ENCODE measurements at places on chromosomes 12 and 14. TPM values are rescaled to one million over a fixed set of nuclear protein-coding genes. Genes with fewer than 3 reads are reported as not detected.

DNA sequence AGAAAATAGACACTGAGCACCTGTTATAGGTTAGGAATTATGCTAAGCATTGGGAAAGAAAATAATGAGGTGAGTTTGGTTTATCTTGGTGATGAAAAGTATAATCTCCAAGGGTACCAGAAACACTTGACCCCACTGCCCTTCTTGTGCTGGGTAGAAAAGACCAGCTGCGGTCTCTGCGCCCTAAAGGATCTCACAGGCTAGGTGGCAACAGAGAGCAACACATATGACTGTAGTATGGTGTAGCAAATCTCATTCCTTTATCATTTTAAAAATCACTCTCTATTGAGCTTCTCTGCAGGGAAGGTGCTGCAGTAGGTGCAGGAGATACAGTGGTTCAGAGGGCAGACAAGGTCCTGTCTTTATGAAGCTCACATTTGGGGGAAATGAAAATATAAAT lies 26.1 kb downstream of the NRXN3 start:
- DNase-seq = no peak

DNA sequence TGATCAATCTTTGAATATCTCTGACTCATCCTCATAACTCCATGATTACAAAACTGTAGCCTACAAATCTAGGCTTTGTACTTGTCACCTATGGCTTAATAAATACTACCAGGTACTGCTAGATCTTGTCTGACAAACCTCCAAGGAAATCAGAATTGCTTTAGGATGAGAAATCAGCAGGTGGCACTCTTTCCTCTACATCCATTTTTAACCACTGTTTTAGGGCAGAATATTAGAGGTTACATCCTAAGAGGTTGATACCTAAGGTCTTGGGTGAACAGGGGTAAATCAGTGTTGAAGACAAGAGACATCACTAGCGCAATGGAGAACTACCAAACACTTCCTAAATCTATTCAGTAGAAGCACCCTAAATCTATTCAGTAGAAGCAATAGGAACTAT lies 63.1 kb upstream of the SOX5 start:
- no peak for DNase-seq

DNA sequence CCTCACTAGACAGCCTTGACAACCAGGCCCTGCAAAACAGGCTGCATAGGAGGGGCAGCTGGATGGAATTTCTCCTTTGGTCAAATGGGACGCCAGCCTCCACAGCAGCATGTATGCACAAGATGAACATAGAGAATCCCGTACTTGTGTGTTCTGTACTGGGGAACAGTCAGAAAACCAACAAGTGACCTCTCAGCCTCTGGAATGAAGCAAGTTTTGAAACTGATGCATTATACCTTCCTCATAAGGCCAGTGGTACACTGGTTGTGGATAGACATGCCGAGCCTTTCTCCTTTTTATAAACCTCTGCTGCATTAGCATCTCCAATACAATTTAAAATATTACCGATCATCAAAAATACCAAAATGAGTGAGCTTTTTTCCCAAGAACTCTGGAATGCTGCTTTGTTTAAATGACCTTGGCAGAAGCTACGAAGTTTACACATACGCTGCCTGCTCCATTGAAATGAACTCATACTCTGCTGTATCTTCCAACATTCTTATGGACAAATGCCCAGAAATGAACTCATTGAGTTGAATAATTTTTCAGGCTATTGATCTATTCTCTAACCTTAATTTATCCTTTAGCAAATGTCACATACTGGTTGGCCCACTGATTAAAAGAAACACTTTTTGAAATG lies 47.6 kb upstream of the FERMT2 start:
- no peak for DNase-seq

GRCh38 chr12:62625228-62625627 lies 158.6 kb downstream of the MON2 start:
- DNase-seq = no peak

- no peak for DNase-seq
Observed at GRCh38 chr14:89844508-89844907, 110.0 kb downstream of the EFCAB11 start.

- DNase-seq = no peak
Observed at GRCh38 chr14:65006261-65006721, 19.6 kb downstream of the FNTB start.

DNA sequence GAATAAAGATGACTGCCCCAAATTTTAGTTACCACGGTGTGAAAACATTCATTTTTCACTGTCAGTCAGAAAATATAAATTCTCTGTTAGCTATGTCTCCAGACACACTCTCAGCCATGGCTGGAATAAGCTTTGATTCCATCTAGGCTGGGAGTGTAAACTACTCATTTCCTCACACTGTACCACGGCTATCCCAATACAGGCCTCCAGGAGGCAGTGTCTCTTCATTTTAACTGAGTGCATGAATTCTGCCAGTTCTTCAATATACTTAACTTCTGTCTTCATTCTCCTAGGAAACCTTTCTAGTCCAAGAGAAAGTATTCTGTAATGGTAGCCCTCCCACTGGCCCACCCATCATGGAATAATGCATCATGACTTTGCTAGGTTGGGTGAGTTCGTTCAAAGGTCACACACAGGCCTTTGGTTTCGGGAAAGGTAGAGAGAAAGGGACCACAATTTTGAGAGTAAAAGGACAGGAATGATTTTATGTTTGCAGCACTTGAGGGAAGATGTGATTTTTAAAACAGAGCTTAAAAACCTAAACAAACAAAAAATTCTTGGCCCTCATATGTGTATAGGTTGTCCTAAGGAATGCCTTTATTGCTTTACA lies 381.1 kb downstream of the SEC23A start:
- no peak for DNase-seq

DNA sequence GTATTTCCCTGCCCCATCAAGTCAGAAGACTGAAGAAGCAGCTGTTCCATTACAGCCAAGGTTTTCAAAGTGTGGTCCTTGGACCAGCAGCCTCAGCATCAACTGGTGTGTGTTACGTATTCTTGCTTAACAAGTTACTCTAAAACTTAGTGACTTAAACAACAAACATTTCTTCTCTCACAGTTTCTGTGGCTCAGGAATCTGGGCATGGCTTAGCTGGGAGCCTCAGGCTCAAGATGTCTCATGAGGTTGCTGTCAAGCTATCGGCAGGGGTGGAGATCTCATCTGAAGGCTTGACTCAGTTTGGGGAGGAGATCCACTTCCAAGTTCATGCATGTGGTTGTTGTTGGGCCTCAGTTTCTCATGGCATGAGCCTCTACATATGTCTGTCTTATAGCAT lies 174.5 kb downstream of the KTN1 start:
- no peak for DNase-seq

DNA sequence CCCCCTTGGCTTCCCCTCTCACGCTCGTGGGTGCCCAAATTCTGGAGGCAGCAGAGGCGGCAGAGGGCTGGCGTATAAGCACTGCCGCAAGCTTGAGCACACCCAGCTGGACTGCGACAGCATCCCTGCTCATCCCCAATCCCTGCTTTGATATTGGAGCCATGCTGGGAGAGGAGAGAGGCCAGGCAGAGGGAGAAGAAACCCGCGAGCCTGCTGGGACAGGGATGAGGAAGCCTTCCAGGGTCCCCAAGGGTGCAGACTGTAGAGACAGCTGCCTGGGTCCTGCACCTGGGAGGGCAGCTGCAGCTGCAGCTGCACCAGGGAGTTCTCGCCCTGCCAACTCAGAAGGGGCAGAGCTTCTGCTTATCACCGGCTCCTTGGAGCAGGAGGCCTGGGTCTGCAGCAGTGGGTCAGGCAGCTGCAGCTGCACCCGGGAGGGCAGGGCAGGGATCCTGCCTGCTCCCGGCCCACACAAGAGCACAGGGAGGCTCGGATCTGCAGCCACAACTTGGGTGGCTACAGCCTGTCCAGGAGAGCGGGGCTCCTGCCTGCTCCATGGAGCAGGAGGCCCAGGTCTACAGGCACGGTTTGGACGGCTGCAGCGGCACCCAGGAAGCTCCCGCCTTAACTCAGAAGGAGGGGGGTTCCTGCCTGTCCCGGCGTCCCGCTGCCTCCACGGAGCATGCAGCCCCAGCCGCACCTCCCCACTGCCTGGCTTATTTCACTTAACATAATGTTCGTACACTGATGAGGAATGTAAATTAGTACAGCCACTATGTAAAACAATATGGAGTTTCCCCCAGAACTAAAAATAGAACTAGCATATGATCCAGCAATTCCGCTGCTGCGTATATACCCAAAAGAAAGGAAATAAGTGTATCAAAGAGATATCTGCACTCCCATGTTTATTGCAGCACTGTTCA lies 60.4 kb upstream of the SGPP1 start:
- no peak for DNase-seq

DNA sequence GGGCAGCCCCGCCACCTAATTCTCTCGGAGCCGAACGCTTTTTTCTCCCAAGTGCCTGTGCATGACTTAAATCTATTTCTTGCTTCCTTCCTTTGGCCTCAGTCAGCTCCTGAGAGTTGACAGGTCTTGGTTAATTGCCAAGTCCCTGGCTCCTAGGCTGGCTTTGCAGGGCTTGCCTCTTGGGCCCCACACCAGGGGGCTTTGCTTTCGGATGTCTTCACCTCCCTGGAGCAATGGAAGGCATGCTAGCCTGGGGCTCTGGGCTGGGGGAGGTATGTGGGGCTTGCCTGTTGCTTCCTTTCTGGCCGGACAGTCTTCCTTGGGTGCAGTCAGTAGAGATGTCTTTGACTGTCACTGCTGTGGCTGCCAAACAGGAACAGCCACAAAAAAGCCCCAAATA lies 2.2 kb upstream of the KRT80 start:
- no peak for DNase-seq

DNA sequence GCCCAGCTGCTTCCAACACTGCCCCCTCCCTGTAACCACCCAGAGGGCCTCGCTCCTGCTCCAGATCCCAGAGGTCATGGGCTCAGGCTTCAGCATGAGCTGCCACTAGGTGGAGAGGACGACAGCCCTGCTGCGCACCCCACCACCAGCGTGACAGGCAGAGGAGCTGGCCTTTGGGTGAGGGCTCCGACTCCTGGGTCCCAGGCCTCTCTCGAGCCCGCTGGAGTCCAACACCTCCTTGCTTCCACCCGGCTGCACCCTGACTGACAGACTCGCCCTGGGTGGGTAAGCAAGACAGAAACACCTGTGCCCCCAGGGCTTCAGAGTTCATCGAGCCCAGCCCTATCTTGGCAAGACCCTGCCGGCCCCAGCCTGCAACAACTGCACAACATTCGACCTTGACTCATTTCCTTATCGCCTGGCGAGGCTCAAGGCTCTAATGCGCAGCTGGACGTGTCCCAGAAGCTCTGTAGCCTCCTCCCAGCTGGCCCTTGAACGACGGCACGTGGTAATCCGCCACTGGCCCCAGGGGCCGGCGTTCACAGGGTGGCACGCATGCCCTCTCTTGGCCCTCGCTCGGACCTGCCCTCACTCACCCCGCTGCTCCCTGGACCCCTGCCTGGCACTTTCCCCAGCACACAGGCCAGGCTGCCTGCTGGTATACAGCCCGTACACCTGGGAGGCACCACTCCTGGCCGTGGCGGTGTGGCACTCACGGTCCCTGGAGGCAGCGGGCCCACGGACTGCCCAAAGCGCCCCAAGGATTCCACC lies 28.0 kb downstream of the VPS37B start:
- DNase-seq = peak; percentile 78

DNA sequence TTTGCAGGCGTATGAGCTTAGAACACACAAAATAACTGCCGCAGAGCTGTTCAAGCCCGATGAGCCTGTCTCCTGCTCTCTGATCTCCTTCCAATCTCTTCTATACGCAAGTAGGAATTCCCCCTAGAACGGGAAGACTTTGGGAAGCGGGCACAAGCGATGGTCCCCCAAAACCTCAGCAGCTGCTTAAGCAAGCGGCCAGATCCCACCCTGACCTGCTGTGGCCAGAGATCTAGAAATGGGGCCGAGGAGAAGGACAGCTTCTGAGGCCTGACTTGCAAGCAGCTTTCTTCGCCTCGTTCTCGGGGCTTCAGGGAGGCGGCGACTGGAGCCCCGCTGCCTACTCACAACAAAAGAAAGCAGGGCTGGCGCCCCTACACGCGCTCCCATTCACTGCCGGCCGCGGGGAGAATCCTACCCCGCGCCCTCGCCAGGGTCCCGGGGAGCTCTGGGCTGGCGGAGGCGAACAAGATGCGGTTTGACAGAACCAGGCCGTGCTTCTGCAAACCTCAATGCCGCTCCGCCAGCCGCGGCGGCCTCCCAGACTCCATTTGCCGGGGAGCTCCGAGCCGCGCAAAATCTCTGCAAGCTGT lies 922 bp downstream of the TBX5 start:
- no peak for DNase-seq

Gene KRT71
- total RNA-seq = not detected
